ENCODE measurements at places on chromosomes 7 and 10.

- no peak for DNase-seq
These were observed 187.4 kb upstream of the AGR3 start for GRCh38 chr7:17069146-17069545.

DNA sequence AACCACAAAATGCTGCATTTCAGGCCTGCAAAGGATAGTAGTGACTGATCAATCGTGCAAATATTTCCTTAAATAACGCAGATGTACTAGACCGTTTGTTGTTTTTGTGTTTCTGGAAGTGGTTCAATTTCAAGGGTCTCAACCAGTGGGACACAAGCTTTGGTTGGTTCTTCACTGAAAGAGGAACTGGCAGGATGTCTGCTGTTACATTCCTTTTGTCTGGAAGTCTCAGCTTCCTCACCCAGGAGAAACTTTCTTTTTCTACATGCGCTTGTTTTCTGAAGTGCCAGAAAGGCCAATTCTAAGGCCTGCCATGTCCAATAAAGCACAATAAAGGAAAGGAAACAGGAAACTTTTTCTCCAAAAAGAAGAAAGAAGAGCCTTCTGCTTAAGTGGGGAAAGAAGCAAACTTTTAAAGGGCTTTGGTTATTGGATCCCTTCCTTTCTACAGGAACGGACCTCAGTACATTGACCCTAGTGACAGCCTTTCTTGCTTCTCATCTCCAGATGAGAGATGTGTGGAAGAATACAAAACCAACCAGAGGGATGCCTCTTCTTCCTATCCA is 4.1 kb downstream of the DKK1 start:
- no peak for DNase-seq

GRCh38 chr7:21526007-21526406 is 16.8 kb upstream of the DNAH11 start:
- no peak for DNase-seq

GRCh38 chr10:126430512-126430911 is 42.2 kb upstream of the ADAM12 start:
- no peak for DNase-seq

DNA sequence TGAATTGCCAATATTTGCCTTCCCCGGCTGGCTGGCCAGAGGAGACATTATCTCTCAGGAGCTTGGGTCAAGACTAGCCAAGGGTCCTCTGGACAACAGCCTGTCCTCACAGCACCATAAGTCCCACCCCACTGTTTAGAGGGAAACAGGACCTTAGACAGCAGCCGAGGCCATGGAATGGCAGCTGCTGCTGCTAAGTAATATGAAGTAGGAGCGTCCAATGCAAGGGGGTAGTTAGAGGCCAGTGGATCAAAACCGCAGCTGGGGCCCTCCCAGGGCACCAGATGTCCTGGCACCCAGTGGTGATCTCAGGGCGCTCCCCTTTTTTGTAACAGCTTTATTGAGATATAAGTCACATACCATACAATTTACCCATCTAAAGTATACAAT is 12.9 kb upstream of the KCP start:
- no peak for DNase-seq

DNA sequence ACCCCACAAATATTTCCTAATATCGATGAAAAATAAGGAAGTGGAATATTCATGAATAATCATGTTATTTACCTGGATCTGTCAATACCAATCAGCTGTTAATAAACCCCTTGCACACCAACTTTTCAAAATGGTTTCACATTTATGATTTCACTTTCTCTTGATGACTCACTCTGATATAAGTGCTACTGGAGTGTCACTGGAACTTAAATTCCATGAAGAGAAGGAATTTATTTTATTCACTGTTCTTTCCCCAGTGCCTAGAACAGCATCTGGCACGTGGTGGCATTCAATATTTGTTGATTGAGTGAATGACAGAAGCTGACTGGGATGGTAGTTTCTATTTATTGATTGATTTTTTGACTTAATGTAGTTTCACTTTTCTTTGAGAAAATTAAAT is 3.5 kb upstream of the ENO4 start:
- DNase-seq: no peak
